ENCODE measurements at places on chromosomes 3 and 15. TPM values are rescaled to one million over a fixed set of nuclear protein-coding genes. Genes with fewer than 3 reads are reported as not detected.

HDC gene
- not detected for total RNA-seq

DNA sequence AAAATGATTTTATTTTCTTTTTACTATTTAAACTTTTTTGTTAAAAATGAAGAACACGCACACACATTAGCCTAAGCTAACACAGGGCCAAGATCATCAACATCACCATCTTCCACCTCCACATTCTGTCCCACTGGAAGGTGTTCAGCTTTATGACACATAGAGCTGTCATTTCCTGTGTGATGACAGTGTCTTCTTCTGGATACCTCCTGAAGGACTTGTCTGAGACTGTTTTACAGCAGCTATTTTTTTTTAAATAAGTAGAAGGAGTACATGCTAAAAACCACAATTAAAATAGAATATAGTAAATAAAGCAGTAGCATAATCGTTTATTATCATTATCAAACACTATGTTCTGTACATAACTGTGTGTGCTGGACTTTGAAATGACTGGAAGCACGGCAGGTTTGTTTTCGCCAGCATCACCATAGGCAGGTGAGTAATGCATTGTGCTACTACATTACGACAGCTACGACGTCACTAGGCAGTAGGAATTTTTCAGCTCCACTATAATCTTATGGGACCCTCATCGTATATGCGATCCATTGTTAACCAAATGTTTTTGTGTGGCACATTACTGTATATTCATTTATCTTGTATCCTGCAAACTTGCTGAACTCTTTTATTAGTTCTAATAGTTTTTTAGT, 72.8 kb downstream of the KLF15 start:
- no peaks in the 10 kb centered on the region for H3K4me1 ChIP-seq
- no peaks in the 10 kb centered on the region for H3K27me3 ChIP-seq
- H3K27ac ChIP-seq, result no peak overlapping the region

GRCh38 chr3:67521053-67521646, 133.3 kb downstream of the SUCLG2 start:
- no peaks in the 10 kb centered on the region for H3K4me1 ChIP-seq
- H3K27me3 ChIP-seq, result no peaks in the 10 kb centered on the region
- no peak overlapping the region for H3K27ac ChIP-seq
- H3K4me3 ChIP-seq, result no peak overlapping the region

GRCh38 chr3:112384769-112385168, 51.8 kb downstream of the CD200 start:
- no peaks in the 10 kb centered on the region for H3K4me1 ChIP-seq
- H3K27me3 ChIP-seq, result no peaks in the 10 kb centered on the region
- no peaks in the 10 kb centered on the region for H3K36me3 ChIP-seq
- H3K27ac ChIP-seq, result no peak overlapping the region

DNA sequence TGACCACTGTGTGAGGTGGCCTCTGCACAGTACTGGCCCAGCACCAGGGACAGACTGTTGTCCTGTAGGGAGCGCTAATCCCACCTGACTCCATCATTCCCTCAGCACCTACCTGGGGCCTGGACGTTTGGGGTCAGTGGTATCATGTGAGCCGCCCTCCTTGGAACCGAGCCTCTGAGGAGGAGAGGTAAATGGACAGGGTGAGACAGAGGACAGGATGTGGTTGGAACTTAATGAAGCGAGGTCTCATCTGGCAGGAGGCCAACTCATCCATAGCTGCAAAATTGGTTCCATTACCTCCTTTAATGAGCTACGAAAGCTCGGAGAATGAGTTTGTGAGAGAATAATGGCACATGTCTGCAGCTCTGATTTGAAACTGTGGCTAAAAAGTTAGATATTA, 13.9 kb downstream of the MAPKAPK3 start:
- no peak for DNase-seq
- H3K27ac ChIP-seq, result no peak overlapping the region
- no peaks in the 10 kb centered on the region for H3K4me1 ChIP-seq
- H3K27me3 ChIP-seq, result no peaks in the 10 kb centered on the region
- no peak overlapping the region for H3K4me3 ChIP-seq

DNA sequence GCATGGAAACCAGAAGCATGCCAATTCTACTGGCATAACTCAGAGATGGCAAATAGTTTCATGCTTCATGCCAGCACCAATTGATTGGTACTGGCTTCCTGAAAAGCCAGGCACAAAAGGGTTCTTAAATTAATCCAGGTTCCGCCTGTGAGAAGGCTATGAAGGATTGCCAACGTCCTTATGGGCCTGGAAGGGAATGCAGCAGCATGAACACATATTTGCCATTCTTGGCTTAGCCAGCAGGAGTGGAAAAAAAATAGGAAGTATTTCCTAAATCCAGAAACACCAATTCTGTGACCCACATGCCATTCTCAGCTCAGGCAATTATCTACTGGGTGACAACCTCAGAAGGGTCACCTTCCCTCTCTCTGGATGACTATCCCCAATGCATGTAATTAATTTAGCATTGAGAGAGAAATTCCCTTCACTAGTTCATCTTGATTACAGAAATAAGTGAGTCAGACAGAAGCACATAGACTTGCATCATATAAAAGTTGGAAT, 36.0 kb downstream of the ADAMTS9 start:
- DNase-seq, result no peak
- H3K36me3 ChIP-seq, result no peaks in the 10 kb centered on the region
- no peaks in the 10 kb centered on the region for H3K27me3 ChIP-seq
- H3K27ac ChIP-seq, result no peak overlapping the region
- H3K4me1 ChIP-seq, result no peaks in the 10 kb centered on the region

Data from H9 (cell line).